ENCODE measurements at places on chromosomes 12 and 14.

- no peak for DNase-seq
These were observed 130.6 kb downstream of the SLC35F4 start for GRCh38 chr14:57735276-57735675.

GRCh38 chr14:81164167-81164774, 56.5 kb downstream of the GTF2A1 start:
- DNase-seq, result peak; percentile 69

DNA sequence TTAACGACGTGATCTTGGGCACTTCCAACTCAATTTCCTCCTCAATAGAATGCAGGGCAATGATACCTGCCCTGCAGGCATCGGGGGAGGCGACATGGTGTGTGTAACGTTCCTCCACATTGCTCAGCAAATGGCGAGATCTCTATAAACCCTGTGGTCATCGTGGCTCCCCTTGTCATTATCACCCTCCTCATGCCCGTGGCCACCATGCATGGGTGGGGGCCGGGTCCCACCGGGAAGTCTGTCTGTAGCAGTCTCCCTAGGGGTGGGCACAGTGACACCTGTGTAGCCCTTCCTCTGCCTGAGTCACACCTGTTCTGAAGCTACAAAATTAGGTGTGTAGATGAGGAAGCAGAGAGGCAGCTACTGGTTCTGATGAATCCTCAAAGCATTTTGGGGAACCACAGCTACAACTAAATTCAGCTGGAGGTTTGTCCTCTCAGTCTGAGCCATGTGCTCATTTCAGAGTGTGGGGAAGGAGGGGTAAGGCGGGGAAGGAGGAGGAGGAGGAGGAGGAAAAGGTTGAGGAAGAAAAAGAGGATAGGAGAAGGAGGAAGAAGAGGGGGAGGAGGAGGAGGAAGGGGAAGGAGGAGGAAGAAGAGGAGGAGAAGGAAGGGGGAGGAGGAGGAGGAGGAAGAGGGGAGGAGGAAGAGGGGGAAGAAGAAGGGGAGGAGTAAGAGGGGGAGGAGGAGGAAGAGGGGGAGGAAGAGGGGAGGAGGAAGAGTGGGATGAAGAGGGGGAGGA, 11.0 kb upstream of the CACNA2D4 start:
- no peak for DNase-seq

- no peak for DNase-seq
These were observed 27.2 kb downstream of the ARID2 start for GRCh38 chr12:45756666-45757065.

DNA sequence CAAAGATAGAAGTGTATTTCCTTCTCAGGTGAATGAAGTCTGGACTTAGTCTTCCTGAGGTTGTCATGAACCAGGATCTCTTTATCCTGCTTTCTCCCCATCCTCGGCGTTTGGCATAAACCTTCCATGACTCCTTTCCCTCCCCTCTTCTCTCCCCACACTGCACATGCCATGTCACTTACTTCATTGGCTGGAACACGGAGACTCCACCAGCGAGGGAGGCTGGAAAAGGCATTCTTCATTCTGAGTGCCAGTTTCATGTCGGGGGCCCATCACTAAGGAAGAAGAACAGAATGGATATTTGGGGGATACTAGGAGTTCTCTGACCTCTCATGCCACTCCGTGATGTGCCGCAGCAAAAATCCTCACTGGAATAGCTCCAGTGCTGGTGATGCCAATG, 105.6 kb downstream of the VCPKMT start:
- no peak for DNase-seq

DNA sequence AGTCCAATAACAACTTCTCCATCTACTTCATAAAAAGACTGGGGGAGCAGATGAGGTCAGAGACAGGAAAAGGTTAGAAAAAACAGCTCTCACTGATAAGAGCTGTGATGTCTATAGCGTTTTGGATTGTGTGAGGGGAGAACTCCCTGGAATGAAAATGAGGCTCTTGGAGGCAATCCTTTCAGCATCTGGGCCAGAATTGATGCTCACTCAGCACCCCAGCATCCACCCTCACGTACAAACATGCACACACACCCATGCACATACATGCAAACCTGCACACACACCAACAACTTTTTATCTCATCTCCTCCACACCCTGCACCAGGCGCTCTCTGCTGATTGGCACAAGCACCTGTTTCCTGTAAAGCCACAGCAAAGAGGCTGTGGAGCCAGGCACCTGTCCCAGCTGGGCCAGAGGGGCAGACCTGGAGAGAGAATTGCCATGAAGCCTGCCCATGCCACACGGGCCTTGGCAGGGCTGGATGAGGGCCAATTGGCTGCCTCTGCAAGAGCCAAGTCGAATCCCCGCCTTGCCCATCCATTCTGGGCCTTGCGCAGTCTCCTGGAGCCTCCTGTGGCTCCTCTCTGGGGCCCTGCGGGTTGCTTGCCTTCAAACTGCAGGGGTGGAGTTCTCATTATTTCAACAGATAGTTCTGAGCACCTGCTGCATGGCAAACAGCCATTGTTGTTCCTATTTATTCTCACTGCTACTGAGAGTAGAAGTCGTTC, 53.1 kb downstream of the SYNE3 start:
- DNase-seq, result no peak

- no peak for DNase-seq
These were observed 147.2 kb upstream of the CPSF6 start for GRCh38 chr12:69092137-69092536.

DNA sequence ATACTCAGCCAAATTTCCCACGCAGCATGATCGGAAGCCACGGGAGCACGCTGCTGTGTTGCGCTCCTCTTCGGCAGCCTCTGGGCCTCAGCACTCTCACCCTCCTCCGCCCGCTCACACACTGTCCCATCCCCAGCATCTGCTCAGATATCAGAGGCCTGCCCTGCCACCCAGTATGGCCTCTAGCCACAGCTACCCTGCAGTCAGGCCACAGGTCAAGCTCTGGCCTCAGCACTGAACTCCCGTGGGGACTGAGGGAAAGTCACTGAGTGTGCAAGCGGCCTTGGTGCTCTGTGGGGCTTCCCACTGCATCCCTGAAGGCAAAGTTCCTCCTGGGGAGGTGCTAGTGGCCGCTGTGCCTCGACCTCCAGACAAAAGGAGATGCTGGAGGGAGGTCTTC, 2.0 kb downstream of the KRT77 start:
- DNase-seq, result no peak

- DNase-seq, result no peak
These were observed at the start of gene SYNE3 for GRCh38 chr14:95516554-95517181. Gene SYNE3 (minus strand): TSS chr14:95516650. CDS start chr14:95475821, 40,829 bp downstream.

GRCh38 chr14:55957950-55958349, 160.3 kb upstream of the PELI2 start:
- DNase-seq, result no peak
